ENCODE measurements at places on chromosomes 3 and 15.

- no peak for ATAC-seq
Observed at GRCh38 chr3:70737666-70738290, 425.3 kb upstream of the MDFIC2 start.

DNA sequence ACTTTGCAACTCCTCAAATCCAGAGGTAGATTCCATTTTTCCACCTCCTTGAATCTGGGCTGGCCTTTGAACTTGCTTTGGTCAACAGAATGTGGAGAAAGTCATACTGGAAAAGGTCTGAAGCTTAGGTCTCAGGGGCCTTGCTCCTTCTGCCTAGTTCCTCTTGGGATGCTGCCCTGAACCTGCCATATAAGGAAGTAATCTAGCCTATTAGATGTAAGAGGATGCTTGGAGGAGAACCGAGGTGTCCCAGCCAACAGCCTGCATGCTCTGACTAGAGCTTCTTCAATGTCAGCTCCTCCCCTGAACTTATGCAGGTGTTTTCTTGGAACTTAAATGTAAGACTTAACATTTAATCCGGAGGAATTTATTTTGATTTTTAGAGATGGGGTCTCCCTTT is 2.0 kb upstream of the TMED3 start:
- no peak for ATAC-seq

- ATAC-seq: no peak
Observed at GRCh38 chr3:84600703-84601225, 358.0 kb upstream of the CADM2 start.

GRCh38 chr3:193052354-193053045 is 134.8 kb upstream of the MB21D2 start:
- ATAC-seq: no peak

DNA sequence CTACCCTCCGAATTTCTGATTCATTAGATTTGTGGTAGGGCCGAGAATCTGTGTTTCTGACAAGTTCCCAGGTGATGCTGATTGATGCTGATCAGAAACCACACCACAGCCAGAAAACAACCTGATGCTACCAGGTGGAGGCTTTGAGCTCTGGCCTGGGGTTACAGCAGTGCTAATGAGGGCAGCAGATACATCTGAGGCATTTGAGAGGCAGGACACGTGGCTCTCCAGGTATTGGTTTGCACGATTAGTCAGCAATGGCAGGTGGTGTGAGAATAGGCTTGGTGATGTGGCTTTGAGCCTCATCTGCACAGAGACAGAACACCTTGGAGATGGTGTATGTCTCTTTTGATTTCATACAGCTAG is 78.8 kb upstream of the THBS1 start:
- no peak for ATAC-seq

GRCh38 chr3:143266511-143266910 is 146.9 kb downstream of the CHST2 start:
- ATAC-seq: no peak

DNA sequence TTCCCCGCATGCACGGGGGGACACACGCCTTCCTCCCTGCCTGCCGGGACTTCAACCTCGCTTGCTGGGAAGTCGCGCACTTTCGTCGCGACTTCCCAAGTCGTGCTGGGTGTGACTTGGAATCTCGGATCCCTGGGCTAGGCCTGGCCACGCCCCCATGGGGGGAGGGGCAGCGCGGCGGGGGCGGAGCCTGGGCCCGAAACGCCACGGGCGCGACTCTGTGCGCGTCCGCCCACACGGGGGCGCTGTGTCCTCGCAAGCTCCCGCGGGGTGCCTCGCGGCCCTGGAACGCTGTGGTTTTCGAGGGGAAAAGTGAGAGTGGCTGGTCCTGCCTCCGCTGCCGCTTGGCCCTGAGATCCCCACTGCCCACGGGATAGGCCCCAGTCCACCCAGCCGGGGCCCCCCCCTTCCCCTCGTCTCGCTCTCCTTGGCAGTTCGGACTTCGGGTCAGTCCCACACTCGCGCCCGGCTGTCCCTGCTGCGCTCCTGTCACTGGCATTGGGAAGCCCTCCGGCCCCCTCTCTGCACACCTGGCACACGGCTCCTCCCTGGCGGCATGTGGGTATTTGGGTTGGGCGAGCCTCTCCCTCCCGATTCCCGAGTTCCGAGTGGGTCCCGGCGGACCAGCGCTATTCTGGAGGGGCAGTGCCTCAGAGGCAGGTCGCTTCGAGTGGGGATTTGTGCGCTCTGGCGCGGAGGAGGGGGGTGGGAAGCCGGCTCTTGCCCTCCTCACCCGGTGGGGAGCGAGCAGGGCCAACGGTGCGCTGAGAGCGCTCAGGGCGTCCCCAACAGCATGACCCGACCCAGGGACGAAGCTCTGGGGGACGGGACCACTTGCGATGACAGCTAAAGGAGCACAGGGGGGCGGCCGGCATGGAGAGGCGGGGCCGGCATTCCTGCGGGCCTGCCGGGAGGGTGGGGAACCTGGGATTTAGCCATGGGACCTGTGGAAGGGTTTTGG is 23.6 kb downstream of the SEC61A1 start:
- ATAC-seq: no peak

DNA sequence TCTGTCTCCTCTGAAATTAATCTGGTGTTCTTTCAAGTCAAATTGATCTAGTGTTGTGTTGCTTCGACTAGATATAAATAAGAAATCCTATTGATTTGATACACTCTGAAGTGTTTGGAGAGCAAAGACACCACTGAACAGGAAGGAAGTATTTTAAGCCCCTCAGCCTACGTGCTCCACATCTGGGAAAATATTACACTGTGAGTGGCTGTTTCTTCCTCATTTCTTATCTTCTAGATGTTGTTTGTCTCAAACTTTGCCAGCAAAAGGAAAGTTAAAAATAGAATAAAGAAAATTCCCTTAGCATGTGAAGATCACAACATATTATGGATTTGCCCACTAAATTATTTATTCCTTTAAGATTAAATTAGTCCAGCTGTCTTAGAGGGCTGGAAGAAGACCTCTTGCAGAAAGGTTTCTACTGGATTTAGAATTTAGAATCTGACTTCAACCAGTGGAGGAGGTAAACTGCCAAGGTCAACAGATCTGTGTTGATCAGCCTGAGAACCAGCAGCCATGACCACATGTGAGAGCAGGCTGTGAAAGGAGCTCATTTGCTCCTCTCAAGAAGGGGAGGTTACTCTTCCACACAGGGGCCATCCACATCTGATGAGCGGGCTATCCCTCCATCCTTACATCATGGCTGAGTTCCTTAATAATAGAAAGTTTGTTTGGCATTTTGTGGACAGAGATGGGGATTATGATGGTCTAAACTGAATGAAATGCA is 46.3 kb upstream of the ACKR4 start:
- ATAC-seq: 0 out of 3 replicates have a peak, but pooled peaks have one; percentile 17

- ATAC-seq: no peak
Observed at GRCh38 chr15:83320844-83321243, 36.4 kb upstream of the BNC1 start.

DNA sequence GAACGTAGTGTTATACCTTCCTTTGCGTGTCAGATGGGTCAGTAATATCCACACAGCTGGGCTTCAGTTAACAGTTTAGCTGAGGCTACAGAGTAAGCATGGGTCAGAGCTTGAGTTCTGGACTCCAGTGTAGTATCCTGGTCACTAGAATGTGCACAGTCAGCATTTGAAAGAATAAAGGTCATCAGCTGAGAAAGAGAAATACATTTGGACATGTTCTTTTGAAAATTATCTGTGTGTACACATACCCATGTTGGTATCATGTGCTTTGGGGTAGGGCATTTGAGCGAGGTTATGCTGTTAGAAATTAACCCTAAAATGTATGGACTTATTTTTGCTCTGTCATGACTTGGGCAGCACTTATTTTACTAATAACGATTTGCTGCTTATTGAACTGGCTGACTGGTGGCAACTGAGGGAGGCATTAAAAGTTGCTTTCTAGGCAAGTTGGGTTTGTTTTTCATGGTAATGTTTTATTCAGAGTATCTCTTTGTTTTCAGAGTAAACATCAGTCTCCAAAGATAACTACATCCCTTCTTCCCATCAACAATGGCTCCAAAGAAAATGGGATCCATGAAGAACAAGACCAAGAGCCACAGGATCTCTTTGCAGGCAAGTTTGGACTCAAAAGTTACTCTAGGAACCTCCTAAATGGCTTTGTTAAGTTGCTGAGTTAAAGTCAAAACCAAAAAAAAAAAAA is 16.4 kb downstream of the SNX1 start:
- ATAC-seq: no peak

DNA sequence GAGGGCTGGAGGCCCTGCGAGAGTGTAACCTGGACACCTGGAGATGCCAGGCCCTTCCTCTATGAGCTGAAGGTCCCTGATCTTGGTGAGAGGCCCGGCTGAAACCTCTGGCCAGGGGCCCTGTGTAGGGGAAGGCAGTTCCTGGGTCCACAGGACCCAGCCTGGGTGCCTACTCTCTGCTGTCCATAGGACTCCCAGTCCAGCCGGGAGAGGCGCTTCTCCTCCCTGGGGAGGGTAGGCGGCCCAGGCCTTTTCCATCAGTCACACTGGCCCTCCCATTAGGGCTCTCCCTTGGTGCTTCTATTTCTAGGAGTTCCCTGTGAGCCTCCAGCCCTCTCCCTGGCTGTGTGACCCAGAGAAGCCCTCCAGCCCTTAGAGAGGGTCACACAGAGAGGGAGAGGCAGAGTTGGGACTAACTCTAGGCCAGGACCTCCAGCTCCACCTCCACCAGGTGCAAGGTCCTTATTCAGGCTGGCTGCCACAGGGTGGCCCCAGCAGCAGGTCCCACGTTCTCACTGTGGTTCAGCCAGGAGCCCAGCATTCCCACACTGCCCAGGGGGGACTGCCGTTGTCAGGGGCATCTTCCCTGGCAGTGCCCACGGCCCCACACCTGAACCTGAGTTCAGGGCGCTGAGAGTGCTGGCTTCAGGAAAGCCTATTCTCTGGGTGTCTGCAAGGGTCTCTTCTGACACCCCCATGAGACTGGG is 146.8 kb downstream of the SMAD6 start:
- ATAC-seq: no peak

DNA sequence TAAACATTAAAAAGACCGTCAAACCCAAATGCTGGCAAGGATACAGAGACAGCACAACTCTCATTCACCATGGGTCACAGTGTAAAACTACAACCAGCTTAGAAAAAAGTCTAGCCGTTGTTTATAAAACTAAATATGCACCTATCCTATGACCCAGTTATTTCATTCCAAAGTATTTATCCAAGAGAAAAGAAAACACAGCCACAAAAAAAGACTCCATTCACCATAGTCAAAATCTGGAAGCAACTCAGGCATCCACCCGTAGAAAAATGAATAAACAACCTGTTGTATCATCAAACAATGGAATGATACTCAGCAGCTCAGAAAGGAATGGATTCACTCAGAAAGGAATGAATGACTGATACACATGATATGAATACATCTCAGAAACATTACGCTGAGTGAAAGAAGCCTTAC is 28.6 kb downstream of the PLD1 start:
- no peak for ATAC-seq

DNA sequence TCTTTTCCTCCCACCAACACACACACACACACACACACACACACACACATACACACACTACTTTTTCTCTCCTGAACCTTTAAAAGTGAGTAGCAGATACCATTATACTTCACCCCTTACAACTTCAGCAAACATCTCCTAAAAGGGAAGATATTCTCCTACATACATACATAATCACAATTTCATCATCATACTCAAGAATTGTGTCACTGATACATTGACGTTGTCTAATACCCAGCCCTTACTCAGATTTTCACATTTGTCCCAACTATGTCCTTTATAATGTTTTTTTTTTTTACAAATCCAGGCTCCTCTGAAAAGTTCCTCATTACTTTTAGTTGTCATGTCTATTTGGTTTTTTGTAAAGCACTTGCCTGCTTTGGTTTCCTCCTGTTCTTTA is 18.5 kb downstream of the ABHD6 start:
- no peak for ATAC-seq

DNA sequence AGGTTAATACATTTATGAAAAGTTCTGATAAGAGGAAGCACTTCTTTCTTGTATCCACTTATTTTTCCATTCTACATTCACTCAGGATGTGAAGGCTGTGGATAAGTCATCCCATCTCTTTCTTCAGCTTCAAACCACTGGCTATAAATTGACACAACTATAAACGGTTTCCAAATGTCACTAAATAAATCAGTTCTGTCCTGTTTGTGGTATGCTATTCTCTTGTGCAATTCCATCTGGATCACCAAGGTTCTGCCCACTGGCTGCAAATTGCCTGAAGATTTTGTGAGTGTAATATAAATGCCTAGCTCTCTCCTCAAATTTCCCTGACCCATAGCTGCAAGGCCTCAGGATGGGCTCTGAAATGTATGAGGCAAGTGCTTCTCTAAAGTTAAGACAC is 7.1 kb upstream of the LMOD3 start:
- ATAC-seq: no peak

DNA sequence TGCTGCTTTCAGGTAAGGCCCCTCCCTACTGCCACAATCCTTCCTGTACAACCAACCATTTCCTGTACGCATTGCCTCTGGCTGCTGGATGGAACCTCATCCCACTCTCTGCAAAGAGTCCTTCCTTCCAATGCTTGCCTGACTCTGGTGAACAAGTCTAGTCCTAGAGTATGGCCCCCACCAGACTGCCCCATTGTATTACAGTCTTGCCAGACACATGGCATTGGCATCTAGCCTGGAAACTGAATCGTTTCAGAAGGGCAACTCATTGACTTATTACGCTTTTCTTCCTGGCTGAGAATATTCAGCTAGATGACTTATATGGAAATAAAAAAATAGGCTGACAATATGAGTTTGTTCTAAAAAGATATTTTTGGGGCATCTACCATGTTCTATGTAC is 170.3 kb downstream of the SUCLG2 start:
- ATAC-seq: no peak

GRCh38 chr15:88023914-88024313 is 232.6 kb downstream of the NTRK3 start:
- ATAC-seq: no peak

DNA sequence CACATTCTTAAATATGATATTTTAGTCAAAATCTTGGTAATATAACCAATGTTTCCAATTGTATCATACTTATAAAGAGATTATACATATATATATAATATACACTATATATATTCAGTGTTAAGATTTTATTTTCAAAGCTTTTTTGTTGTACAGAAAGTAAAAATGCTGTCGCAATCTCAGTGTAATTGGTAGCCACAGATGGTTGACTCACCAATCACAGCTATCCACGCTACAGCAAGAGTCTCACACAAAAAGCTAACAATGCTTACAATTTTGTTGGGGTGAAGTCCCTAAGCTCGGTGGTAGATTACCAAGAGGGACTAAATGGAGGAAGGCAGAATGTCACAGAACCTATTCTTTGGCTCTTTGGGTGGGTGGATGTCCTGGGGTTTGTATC is 16.9 kb upstream of the CFAP161 start:
- no peak for ATAC-seq

DNA sequence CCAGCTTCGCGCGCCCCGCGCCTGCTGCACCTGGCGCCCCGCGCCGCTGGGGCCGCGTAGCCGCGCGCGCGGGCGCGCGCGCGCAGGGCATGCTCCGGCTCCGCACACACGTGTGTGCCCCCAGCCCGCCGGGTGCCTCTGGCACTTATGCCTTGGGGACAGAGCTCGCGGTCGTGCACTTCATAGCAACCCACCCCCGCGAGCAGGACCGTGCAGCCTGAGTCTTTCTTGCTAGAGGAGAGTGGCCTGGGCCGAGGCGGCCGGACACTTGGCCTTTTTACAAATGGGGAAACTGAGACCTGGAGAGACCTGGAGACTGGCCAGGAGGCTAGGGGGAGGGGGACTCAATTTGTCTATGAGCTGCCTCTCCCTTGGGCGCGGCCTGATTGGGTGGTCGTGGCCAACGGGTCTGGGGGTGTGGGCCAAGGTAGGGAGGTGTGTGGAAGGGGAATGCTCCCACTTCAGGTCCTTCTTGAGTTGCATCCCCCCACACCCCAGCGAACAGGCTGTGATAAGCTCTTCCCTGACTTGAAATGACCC is 562 bp downstream of the NBEAL2 start:
- ATAC-seq: no peak

All from SK-N-SH treated with all-trans-retinoic acid at 6 μM for 48 hours (cell line).